ENCODE measurements at places on chromosomes 7 and 10. TPM values are rescaled to one million over a fixed set of nuclear protein-coding genes. Genes with fewer than 3 reads are reported as not detected.

The KLF14 gene
- total RNA-seq = under 0.01 TPM

The FAM131B gene
- not detected for total RNA-seq

The LRRC72 gene
- not detected for total RNA-seq

GRCh38 chr10:110918269-110918642, 724 bp downstream of the BBIP1 start:
- peak; percentile 93 for DNase-seq

DNA sequence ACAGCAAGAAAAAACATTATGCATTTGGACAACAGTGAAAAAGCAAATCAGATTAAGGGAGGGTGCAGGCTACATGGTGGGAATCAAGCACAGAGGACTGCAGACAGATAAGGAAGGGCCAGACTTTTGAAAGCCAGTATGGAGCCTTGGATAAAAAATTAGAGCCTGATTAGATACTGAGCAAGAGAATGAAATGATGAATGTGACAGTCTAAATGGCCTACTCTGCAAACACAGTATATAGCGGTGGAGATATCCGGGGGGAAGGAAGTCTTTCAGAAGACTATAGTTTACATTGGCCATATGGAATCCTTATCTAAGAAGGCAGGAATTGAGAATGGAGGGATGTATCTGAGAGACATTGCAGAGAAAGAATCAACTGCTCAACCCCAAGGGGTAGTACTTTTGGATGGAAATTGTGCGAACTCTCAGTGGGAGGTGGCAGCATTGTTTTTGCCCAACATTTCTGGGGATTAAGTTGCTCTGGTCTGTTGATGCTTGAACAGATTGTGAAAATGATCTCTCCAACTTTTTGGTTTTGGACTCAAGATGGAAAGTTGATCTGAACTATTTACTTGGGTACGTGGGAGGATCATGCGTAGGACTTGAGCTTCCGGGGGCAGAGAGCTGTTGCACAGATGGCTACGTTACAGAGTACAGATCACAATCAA, 39.4 kb upstream of the CHCHD3 start:
- no peak for DNase-seq

DNA sequence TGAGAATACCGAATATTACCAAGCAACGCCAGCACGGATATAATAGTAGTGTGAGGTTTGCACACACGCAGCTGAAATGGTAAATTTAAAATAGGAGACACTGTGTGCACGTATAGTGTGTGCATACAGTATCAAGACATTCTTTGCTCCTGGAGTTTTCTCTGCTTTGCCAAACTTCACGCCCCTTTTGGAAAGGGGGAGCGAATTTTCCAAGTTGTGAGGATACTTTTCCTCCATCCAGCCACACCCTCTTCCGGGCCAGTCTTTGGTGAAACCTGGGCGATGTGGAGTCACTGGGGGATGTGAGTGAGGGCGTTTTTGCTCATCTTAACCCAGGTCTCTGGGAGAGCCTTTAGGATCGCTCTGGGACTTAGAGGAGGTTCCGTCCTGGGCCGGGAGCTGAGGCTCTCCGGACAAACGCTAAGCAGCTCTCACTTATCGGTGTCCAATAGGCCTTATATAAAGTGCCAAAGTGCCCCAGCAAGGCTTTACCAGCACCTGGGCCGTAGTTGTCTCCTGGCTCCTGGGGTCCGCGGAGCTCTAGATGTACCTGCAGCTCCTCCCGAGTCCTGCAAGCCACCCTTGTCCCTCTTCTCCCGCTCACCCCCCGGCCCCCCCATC, 160.0 kb upstream of the MKI67 start:
- no peak for DNase-seq

Measured in RPMI7951 (cell line).